Fibroblast of skin of abdomen (primary cell): ENCODE measurements at places on chromosomes 7 and 10.
A peak's percentile ranks its signal among the peaks of the same experiment; 100 is the strongest.

DNA sequence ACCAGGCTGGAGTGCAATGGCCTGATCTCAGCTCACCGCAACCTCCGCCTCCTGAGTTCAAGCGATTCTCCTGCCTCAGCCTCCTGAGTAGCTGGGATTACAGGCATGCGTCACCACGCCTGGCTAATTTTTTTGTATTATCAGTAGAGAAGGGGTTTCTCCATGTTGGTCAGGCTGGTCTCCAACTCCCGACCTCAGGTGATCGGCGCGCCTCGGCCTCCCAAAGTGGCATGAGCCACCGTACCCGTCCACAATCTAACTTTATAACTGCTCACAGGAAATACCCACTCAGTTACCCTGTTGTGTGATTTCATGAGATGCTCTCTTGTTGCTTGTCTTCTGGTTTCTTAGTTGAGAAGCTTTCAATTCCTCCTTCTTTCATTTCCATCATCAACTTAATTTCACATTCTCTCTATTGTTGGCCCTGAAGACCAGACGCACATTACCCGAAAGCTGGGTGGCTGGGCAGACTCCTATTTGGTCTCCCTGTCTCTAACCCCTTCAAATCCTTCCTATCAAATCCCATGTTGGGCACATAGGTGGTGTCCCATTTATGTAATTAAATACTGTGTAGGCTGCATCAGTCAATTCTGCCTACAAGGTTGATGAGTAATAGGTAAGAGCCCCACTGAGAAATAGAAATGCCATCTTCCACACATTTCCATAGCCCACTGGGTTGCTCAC is 1.1 kb upstream of the GSTO2 start:
- no peak for DNase-seq

DNA sequence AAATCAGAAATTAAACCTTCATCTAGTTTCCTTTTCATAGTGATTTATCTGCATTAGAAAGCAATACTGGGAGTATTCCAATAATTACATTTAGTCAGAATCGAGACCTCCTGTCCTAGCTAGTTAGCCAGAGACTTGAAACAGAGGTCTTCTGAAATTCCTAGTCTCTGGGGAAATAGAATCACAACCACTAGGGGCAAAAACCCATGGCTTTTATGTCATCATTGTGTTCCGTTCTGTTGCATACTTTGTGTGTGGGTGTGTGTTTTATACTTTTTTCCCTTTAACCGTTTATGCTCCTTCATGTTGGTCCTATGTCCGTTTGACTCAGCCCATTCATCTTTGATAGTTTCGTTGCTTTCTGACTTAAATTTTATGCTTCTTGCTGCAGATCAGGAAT is 79.8 kb downstream of the RALA start:
- DNase-seq = no peak

DNA sequence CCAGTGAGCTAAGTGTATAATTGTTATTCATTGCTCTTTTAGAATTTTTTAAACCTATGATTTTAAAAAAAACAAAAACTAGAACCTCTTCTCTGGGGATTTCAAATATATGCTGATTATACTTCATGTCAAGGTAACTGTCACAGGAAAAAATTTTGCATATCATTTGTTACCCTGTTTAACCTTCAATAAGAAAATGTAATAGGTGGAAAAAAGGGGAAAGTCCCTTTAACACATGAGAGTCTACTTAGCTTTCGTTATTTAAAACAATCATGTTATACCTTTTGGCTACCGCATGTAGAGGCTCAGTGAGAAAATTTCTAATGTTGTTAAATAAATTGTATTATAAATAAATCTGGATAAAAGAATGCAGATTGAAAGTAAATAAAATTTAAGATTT is 190.1 kb upstream of the AKR1E2 start:
- no peak for DNase-seq

DNA sequence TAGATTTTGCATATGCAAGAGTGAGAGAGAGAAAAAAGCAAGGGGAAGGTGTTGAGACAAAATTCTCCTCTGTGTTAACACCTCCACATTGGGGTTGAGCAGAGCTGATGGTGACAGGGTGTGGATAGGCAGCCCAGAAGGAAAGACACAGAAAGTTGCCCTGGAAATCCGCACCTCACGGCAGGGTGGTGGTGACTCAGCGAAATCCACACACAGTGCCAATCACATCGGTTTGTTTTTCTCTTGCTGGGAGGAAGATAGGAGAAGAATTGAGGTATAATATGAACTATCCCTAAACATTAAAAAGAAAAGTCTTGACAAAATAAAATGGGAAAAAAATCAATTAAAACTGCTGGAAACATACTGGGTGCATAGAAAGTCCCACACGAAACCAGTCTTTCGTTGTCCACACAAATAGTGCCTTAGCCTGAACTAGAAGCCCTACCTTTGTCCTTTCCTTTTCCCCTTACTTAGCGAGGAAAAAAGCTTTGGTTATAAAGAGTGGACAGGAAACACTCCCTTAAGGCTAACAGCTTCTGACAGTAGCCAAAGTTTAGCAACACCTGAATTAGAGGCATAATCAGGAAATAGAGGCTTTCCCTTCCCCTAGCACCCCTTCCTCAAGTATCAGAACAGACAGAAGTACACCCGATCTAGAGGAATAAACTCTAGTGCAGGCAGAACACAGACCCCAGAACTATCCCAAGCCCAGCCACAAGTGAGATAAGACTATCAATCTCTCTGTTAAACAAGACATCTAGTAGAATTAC is 39.2 kb upstream of the DNAJC1 start:
- no peak for DNase-seq

GRCh38 chr7:51366930-51367613 is 50.5 kb upstream of the COBL start:
- DNase-seq = peak; percentile 13

GRCh38 chr10:7817984-7818294 is 366 bp upstream of the TAF3 start:
- DNase-seq = no peak

DNA sequence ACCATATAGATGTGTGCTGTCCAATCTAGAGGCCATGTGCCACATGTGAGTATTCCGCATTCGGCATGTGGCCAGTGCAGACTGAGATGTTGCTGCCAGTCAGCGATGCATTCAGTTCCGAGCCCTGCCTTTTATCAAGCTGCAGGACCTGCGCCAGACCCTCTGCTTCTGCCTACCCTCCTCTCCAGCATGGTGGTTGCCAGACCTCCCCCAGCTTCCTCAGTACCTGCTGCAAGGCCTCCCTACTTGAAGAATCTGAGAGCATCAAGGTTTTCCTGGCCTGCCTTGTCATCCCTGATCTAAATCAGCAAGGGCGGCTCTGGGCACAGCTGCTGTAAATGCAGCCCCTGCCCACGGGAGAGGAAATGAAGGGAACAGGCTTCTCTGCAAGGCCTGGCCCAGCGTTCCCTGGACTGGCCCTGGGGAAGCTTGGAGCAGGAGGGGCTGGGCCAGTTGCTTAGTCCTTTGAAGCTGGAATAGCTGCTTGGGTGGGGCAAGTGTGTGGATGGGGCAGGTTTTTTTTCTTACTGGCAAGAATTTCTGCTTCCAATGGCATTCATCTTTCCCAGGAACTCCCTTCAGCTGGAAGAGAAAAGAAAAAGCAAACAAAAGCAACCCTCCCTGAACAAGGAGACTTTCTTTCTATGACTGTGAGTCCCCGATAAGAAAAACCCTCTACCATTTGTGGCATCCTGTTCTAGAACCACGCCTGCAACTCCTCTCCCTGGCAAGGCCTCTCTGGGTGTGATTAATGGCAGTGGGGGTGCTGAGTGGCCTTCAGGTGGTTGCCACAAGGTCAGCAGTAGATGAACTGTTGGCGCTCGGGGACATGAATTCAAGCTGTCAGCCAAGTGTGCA is 93.0 kb downstream of the NHLRC2 start:
- DNase-seq = no peak

GRCh38 chr10:31912898-31913850 is 15.5 kb downstream of the ARHGAP12 start:
- peak; percentile 54 for DNase-seq

DNA sequence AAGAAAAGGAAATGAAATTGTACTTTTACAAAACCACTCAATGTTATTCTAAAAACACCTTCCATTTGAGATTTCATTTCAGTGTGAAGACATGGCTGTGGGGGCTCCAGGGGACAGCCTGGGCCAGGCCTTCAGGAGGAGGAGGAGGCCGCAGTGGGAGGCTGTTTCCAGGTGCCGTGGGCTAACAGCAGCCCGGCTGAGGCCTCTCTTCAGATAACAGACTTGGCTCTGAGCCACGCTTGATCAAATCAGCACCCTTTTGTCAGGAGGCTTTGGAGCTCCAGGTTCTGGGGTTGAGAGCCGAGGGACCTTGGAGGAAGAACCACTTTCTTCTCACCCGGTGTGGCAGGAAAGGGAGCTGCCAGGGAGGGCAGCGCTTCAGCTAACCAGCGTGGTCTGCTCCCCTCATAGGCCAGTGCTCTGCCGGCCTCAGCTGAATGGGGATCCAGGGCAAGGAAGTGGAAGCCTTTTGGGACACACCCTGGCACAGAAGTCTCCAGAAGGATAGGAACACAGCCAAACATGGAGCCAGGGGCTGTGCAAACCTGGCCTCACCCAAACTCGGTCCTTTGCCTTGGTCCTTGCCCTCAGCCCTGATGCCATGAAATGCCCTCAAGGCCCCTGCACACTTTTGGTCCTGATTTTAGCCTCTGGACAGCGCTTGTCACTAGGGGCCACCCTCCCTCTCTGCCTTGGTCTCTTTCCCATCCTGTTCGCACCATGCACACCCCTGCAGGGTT is 23.5 kb upstream of the CHST15 start:
- DNase-seq = no peak

GRCh38 chr7:20647036-20647435 is 31.6 kb downstream of the ABCB5 start:
- no peak for DNase-seq

GRCh38 chr10:13784067-13784466 is 197.3 kb downstream of the PRPF18 start:
- no peak for DNase-seq

GRCh38 chr10:77546042-77546441 is 91.6 kb downstream of the KCNMA1 start:
- DNase-seq = no peak

DNA sequence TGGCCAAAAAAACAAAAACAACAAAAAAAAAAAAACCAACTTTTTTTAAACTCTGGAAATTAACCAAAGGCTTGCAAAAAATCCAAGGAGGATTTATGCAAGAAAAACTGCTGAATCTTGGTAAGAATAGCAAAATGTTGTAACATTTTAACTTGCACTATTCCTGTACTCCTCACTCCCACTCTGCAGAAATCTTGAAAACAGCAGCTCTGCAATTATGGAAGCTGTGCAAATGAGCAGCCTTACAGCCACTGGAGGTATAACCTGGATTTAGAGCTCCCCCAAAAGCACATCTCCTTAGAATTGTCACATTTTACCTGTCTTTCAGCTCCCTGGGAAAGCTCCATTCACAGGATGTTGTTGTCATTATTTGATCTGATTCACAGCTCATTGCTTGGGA is 41.8 kb upstream of the LRGUK start:
- no peak for DNase-seq

- no peak for DNase-seq
These were observed 174.1 kb upstream of the MKI67 start for GRCh38 chr10:128300290-128300824.

- peak; percentile 28 for DNase-seq
These were observed 343.0 kb upstream of the PCDH15 start for GRCh38 chr10:55144001-55144400.

- no peak for DNase-seq
These were observed 173.8 kb downstream of the DIP2C start for GRCh38 chr10:515674-516073.

GRCh38 chr7:25989140-25989705 is 162.8 kb upstream of the NFE2L3 start:
- DNase-seq = no peak

- DNase-seq = no peak
These were observed 345.3 kb downstream of the CXCL12 start for GRCh38 chr10:44039599-44039998.

- DNase-seq = no peak
These were observed 572.8 kb downstream of the INHBA start for GRCh38 chr7:41130086-41130485.
